Activated T-helper 1 cell treated with anti-CD3 and anti-CD28 coated beads, Interleukin-2, amount 50 U/mL, for 16 hours (primary cell): ENCODE measurements at places on chromosomes 6 and 20.

- no peak for DNase-seq
Observed at GRCh38 chr20:32448306-32449056, 90.3 kb downstream of the ASXL1 start.

DNA sequence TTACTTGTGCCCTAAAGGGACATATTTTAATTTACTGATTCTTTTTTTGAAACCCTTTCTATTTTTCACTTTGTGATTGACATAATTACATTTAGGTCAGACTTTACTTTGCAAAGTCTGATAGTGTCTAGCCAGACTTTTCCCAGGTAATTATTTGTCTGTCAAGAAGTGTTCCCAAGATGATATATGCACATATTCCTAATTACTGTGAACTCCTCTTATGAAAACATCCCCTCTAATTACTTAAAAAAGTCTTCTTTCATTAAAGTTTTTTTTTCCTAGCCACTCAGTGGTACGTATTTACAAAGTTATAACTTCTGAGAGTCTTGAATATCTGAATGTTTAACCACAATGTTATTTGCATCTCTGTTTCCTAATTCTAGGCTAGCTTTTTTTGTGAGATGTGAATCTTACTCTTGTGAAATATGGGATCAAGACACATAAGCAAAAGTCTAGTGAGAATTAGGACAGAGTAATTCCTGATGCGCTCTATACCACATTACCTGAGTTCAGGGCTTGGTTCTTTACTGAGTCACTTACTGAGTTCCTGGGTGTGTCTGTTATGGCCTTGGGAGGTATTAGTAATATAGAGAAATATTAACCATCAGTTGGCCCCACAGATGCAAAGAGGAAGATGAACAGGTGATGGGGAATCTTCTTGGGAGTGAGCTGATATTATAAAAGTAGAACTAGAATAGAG, 27.9 kb downstream of the FAM83B start:
- no peak for DNase-seq

DNA sequence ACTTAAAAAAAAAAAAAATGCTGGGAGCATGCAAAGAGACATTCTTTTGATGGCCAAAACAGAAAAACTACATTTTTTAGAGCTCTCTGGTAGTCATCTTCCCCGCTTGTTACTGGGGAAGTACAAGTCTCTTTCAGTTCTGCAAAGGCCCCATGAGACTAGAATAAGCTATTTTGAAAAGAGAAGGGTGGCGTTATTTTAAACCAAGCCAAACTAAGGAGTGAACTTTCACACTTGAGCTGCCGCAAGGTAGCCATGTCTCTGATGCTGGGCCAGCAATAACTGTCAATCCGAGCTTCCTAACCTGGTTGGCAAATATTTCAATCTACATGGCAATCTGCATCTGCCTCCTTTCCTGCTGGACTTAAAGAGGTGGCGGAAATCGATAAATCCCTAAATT, 96.7 kb downstream of the L3MBTL3 start:
- no peak for DNase-seq

GRCh38 chr20:60565083-60565482, 606.9 kb downstream of the CDH26 start:
- no peak for DNase-seq
